Tibial nerve (tissue), 4 donors: ENCODE measurements at places on chromosomes 4 and X.

DNA sequence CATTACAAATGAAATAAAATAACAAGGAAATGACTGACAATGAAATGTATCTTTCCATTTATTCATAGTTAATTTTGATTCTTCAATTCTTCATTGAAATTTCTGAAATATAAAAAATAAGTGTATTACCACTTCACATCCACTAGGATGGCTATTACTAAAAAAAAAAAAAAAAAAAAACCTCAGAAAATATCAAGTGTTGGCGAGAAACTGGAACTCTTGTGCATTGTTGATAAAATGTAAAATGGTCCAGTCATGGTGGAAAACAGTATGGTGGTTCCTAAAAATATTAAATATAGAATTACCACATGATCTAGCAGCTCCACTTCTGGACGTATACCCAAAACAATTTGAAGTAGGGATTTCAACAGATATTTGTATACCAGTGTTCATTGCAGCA, 22.9 kb downstream of the PGAM4 start:
- DNase-seq = no peak

DNA sequence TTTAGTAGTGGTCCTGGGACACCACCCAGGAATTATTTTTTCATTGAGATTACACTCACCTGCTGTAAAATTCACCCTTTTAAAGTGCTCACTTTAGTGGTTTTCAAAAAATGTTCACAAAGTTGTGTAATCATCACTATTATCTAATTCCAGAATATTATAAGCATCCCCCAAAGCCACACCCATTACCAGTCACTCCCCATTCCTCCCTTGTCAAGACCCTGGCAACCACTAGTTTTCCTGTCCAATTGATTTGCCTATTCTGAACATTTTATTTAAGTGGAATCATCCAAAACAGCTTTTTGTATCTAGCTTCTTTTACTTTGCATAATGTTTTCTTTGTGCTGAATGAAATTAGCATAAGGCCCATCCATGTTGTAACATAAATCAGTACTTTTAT, 12.7 kb upstream of the CXCL6 start:
- DNase-seq = no peak

DNA sequence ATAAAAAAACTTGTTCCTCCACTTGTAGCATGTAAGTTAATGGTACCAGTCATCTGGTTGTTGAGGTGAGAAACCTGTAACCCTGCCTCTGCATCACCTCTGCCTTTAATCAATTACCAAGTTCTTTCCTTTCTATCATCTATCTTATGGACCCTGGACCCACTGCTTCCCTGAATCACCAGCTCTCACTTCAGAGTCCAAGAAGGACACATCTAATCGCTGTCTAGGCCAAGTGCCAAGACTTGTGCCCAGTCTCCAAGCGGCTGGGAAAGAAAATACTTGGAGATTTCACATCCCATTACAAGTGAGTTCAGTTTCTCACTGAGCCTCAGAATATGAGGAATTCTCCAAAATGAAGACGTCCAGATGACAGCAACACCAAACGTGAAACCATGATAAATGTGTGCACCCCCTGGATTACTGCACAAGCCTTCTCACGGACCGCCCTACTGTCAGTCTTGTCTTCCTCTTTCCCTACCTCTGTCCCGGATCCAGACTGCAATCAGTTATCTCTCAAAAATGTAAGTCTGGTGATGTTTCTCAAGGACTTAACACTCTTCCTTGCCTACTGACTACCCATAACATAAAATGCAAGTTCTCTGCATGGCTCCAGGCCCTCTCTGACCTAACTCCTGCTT, 10.4 kb downstream of the PALLD start:
- no peak for DNase-seq

DNA sequence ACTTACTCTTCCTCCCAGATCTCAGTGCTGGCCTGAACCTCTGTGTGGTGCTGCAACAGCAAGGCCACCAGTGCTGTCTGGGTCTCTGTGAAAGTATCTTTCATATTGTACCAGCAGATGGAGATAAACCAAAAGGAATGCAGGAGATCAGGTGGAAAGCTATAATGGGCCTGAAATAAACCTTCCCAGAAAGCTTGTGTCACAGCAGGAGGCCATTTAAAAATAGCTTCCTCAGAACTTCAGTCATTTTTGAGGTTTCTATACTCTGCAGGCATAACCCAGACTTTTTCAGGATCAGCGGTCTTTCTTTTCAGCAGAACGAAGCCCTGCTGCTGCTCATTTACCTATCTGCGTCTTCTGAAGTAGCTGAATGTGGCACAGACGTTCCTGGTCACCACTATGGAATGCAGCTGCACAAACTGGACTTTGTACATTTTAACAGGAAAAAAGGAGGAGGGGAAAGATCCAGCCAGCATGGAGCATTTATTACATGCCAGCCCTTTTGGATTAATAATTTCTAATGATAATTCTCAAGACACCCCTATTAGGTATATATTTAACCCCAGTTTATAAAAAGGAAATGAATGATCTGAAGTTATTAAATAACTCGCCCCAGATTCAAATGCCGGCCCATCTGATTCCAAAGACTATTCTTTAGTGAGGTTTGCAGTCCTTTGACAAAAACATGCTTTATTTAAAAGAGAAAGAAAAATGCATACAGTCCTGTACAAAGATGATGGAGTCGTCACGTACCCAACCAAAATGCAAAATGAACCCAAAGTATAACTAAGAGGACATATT, 119.7 kb downstream of the NFKB1 start:
- DNase-seq = no peak

DNA sequence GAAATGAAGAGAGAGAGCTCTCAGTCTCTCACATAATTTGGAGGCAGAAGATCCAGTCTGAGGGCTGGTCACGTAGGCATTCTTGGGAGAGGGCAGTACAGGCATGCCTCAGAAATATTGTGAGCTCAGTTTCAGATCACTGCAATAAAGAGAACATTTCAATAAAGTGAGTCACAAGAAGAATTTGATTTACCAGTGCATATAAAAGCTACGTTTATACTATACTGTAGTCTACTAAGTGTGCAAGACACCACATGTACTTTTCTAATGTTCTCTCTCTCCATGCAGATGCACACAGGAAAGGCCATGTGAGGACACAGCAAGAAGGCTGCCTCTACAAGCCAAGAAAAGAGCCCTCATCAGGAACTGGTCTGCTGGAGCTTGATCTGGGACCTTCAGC, 583.5 kb upstream of the FAT1 start:
- DNase-seq = no peak

- DNase-seq = no peak
Observed at GRCh38 chr4:173682609-173683008, 152.6 kb upstream of the HAND2 start.

DNA sequence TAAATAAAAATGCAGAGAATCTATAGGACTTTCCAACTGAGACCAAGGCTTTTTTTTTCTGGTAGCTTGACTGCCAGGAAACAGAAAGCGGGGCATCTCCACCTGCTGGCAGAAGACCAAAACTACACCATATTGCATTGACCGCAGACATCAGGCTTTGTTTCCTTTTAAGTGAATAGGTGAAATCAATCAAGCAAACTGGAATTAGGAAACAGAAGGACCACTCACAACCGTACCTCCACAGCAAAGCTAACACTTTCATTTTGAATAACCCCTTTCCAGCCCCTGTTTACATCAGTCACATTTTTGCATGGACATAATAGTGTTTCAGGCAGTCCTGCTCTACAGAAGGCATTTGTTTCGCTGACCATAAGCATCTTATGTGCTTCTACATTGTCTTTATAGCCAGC, 218.2 kb downstream of the IDS start:
- peak; percentile 6 for DNase-seq

- DNase-seq = no peak
Observed at GRCh38 chrX:125101971-125102755, 217.5 kb upstream of the TEX13C start.

DNA sequence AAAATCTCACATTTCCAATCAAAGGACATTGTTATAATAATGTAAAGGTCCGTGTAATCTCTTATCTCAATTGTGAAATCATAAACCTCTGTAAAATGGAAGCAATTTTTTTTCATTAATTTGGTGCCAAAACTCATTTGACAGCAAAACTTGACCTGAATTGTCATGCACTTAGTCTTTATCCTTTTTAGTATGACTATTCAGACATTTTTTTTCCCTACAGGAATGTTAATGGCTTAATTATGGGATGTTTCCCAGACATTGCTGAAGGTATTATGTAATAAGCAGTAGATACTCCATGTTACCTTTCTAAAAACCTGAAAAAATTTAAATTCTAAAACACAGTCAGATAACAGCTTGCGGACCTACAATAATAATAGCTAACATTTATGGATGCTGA, 228.9 kb downstream of the LHFPL1 start:
- no peak for DNase-seq

- DNase-seq = no peak
Observed at GRCh38 chr4:83114576-83114975, at the start of gene PLAC8. TSS of gene PLAC8 (minus strand) at chr4:83114729. CDS start at chr4:83107921, 6,808 bp downstream.

GRCh38 chrX:39692796-39693195, 405.0 kb downstream of the BCOR start:
- no peak for DNase-seq

GRCh38 chr4:95165926-95166524, 382.7 kb downstream of the UNC5C start:
- peak; percentile 29 for DNase-seq

- no peak for DNase-seq
Observed at GRCh38 chrX:153867139-153867538, 18.8 kb downstream of the L1CAM start.

DNA sequence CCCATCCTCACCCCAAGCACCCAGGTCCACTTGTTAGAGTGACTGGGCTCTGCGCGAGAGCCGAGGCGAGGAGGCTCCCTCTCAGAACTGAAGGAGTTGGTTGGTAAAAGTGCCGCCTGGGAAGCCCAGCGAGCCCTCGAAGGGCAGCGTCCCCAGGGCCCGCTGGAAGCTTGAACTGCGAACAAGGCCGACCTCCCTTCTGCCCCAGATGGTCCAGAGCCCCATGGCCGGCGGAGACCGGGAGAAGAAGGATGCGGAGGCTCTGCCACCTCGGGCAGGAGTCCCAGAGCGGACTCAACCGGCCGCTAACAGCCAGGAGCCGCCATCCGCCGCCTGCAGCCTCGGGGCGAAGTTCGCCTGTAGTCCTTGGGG, 116.3 kb upstream of the TEX13C start:
- DNase-seq = no peak

DNA sequence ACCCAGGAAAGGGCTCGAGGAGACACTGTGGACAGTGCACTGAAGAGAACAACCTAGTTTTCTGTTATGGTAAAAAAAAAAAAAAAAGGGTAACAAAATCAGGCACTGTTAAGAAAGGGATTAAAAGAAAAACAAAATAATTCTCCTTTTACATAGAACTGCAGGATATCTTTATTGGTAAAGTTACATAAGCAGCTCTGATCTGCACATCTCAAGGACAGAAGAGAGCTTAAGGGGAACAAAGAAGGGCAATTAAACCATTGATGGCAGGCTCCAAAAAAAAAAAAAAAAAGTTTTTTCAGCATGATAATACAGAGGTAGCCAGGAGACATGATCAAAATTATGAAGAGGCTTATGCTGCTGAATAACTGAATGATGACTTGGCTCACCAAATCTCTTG, 85.0 kb downstream of the HDAC8 start:
- DNase-seq = no peak
